H9 (cell line): ENCODE measurements at places on chromosomes 11 and 22. TPM values are rescaled to one million over a fixed set of nuclear protein-coding genes. Genes with fewer than 3 reads are reported as not detected.

KCNJ5 gene
- 0.04 and 0.11 TPM in 2 replicates for total RNA-seq

PVALB gene
- total RNA-seq: 2.7 and 3.0 TPM in 2 replicates

CELF1 gene
- total RNA-seq: 211 and 217 TPM in 2 replicates

DNA sequence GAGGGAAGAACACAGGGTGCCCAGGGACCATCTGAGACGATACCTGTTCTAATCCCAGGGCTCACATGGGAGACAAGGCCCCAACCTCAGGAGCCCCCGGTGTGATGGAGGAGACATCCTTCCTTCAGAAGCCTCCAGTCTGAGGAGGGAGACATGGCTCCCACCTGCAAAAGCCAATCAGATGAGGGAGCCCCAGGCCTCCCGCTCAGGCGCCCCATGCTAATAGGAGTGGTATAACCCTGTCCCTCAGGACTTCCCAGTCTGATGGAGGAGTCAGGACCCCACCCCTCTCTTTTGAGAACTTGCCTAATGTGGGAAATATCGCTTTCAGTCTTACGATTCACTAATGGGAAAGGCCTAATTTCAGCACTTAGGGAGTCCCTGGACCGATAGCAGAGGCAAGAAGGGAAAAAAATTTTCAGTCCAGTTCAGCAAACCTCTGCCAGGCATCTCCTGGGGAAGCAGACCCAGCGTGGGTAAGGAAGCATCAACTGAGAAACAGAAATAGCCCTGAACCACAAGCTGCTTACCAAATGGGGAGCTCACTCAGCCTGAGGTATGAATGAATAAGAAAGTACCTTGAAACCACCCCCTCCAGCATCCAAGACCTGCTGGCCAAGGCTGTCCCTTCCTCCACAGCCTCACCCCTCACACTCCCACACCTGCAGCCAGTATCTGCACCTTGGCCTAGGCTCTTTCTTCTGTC is 5.9 kb downstream of the ARRB1 start:
- DNase-seq: no peak

DNA sequence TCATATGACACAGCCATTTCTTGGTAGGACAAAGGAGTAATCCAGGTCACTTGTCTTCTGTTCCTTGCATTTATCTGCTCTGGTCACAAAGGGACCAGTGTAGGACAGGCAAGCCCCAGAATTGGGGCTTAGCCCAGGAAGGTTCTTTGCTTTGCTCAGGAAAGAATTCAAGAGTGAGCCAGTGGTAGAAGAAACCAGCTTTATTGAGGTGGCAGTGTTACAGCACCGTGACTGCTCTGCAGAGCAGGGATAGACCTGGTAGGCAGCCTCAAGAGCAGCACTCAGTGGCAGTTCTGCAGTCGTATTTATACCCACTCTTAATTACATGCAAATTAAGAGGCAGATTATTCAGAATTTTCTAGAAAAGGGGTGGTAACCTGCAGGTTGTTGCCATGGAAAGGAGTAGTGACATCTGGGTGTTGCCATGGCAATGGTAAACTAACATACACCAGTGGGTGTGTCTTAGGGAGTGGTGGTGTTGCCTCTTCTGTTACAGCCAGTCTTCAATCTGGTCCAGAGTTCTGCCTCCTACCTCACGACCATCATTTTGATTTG is 84.9 kb upstream of the RAB1B start:
- DNase-seq: no peak
